ENCODE measurements at places on chromosomes 16 and 17. TPM values are rescaled to one million over a fixed set of nuclear protein-coding genes. Genes with fewer than 3 reads are reported as not detected.

Gene RPAIN
- total RNA-seq, result 59.0 TPM

Gene HS3ST3A1
- 0.31 TPM for total RNA-seq

Gene KRT9
- not detected for total RNA-seq

Gene COQ7
- 29.2 TPM for total RNA-seq

Gene TBC1D3G
- total RNA-seq, result 2.0 TPM

Gene RCVRN
- 3.0 TPM for total RNA-seq
